ENCODE measurements at places on chromosomes 6 and 20.

- no peak for DNase-seq
These were observed 915.0 kb downstream of the KIF16B start for GRCh38 chr20:15658295-15658694.

DNA sequence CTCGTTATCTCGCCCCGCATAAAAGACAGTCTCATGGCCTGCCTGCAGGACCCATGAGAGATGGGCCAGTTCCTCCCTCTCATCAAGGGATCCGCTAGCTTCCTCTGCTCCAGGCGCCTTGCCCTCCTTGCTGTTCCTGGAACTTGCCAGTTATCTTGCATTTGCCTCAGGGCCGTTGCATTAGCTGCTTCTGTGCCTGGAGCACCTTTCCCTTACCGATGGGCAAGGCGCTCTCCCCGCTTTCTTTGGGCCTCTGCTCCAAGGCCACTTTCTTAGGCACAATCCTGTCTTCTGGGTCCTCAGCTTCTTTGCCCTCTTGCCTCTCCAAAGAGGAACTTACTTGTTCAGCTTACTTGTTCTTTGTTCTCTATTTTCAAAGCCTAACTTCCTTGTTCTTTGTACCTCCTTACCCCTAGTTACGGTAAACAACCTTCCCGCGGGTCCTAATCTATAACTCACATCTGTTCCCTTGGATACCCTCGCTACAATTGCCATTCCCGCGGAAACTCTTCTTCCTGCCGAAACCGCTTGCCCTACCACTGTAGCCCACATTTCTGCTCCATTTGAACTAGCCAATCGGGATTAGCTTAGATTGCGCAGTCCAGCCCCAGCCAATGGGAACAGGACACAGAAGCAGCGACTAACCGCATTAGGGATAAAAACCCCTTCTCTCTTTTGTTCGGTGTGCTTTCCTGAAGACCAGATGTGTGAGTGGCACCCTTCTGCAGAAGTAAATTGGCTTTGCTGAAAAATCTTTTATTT, 887 bp upstream of the NSFL1C start:
- DNase-seq, result peak; percentile 23

DNA sequence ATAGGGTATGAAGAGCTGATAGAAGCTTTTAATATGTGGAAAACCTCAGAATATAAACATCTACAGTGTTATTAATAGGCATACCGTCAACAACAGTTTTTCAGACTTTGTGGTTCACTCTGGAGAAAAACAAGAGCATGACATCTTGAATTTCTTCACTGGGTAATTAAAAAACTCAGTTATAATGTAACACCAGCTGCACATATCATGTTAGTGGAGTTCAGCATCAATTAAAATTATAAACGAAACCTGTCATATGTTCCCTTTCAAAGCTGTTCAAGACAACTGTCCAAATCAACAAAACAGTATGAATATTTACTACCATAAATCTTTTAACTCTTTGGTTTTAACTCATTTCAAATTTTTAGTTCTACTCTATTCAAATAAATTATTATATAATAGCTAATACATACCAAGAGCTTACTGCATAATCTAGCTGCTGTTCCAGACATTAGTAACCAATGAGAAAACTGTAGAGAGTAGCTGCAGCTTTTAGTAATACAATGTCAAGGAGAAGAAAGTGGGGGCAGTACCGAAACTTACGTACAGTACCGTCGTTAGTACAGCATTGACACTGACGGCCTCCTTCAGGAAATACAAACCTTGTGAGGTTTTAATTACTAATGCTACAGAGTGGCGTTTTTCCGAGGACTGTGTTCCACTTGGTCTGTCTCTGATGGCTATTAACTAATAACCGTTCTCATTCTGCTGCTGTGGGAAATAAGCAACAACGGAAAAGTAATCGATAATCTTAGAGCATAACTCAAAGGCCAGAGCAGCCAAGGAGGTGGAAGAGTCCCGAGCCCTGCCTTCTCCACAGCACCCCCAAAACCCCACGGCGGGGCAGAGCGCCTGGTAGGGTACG, 532 bp upstream of the PM20D2 start:
- DNase-seq, result peak; percentile 20

GRCh38 chr6:63731930-63732329, 96.3 kb downstream of the PHF3 start:
- DNase-seq, result no peak

DNA sequence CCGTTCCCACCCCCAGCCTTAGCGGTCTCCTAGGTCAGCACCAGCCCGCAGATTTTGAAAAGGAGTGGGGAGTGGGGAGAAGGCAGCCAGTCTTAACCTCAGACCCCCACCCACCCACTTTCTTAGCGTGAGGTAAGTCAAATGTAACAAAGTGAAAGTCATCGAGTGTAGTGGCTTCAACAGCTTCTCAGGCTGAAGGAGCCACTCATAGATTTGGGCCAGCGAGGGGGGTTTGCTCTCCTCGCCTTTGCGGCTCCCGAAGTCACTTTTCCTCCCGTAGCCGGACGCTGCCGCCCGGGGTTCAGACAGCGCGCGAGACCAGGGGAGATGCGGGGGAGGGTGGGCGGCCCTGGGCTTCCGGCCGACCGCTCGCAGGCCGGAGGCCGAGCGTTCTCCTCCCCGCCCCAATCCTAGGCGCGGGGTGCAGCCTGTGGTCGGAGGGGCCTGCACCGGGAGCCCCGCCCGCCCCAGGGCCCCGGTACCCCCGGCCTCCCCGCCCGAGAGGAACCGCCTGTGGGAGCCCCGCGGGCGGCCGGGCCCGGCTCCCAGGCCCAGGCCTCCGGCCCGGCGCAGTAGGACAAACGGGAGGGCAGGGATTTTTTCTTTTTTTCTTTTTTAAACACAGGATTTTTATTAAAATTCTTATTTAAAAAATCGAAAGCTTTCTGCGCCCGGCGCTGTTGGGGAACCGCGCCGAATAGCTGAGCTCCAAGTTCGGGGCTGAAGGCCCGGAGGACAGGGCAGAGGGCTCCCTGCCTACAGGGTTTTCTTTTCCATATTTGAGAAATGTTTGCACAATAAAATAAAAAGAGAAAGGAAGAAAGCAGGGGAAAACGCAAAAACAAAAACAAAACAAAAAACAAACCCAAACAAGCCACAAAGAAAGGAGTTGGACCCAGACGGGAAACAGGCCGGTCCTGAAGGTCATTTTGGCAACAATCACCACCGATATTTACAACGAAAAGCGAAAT, 3.2 kb downstream of the NKX2-2 start:
- no peak for DNase-seq

DNA sequence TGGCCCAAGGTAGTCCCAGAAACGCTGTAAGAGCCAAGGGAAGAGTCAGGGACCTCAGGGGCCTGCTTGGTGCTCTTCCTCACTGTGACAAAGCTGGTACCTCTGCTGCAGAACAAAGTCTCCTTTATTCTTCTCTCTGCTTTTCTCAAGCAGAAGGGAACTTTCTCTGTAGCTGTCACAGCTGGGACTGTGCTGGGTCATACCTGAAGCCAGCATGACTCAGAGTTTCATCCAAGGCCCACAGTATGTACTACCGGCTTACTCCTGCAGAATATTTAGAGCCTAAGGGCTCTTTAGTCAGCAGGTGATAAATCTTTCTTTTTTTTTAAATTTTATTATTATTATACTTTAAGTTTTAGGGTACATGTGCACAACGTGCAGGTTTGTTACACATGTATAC, 183.2 kb downstream of the TINAG start:
- DNase-seq, result no peak

GRCh38 chr6:41593406-41593805, 44.9 kb upstream of the MDFI start:
- no peak for DNase-seq

GRCh38 chr6:87382861-87383260, 24.9 kb upstream of the CFAP206 start:
- no peak for DNase-seq

GRCh38 chr6:56540232-56541029, 102.3 kb downstream of the DST start:
- DNase-seq, result no peak

GRCh38 chr6:42564506-42564825, 637 bp downstream of the UBR2 start:
- no peak for DNase-seq

DNA sequence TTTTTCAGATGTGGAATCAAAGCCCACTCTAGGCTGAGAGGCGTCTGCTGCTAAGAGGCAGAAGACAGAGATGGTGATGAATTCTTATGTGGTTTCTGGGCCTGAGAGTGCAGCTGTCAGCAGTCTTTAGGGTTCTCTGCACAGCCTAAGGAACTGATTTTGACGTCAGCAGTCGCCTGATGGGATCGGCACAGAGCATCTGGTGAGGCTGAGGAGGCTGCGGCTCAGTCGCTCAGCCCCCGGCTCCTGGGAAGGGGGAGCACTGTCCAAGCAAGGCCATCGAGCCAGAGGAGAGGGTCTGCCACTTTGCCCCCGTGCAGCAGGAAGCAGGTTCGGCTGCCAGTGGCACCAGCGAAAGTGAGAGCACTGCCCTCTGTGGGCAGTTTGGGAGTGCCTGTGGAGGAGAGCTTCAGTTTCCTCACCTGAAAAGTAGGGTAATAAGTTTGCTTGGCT, 92.5 kb downstream of the TCP11 start:
- no peak for DNase-seq

GRCh38 chr20:50837532-50838321, 42.9 kb downstream of the BCAS4 start:
- DNase-seq, result no peak

- no peak for DNase-seq
These were observed 114.3 kb upstream of the SLC2A12 start for GRCh38 chr6:134166511-134167261.

DNA sequence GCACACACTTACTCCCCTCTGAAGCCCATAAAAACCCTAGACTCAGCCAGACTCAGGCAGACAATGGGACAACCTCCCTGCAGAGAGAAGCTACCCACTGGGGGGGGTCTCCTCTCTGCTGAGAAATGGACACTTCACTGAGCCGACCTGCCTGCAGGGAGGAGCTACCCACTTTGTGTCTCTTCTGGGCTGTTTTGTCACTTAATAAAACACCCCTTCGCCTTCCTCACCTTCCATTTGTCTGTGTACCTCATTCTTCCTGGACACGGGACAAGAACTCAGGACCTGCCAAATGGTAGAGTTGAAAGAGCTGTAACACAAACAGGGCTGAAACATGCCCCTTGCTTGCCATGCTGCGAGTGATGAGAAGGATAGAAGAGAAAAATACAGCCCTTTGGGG, 151.7 kb upstream of the HDDC2 start:
- no peak for DNase-seq

GRCh38 chr20:32841174-32841573, 17.5 kb upstream of the EFCAB8 start:
- DNase-seq, result no peak

- DNase-seq, result no peak
These were observed 2.4 kb downstream of the MARCKS start for GRCh38 chr6:113859349-113860180.

DNA sequence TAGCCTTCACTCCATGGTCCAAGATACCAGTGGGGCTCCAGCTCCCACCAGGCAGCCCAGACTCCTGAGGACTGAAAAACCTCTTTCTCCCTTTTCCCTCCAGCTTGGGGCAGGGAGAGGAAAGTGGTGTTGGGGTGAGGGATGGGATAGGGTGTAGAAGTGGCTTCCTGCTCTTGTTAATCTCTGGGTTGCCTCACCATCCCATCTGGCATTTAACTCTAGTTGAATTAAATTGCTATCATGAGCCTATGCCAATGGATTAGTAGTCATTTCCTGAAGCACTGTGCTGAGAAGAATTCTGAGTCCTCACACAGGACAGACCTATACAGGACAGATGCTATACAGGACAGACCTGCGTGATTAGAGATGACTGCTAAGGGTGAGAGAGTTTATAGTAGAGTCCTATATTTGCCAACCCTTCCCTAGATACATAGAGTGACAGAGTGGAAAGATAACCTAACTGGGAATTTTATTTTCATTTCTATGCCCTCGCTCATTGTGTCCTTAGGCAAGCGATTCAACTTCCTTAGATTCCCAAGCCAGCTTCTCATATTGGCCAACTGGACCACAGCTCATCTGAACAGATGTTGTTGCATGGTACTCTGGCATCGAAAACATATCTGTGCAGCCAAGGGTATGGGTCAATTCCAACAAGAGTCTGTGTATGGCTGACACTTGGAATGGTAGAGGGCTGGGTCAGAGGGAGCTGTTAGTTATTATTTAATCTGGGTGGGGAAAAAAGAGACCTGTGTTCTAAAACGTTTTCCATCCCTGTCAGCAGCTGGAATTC, 42.8 kb downstream of the MCHR2 start:
- DNase-seq, result no peak

DNA sequence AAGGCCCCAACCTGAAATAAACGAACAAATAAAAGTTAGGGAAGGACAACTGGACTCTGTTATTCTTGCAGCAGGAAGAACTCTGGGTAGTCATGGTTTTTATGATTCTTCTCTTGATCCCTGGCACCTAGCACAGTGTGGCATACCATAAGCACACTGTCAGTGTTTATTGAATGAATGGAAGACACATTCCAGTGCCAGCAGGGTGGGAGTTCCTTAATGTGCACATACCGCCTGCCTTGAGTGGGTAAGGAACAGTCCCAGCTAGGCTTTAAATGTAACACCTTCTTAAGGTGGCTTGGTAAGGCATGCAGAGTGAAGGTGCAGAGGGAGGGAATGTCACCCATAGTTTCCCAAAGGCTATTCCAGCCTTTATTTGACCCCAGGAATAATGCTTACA, 162.9 kb upstream of the CEP162 start:
- DNase-seq, result no peak

GRCh38 chr6:153272201-153272980, 141.3 kb upstream of the RGS17 start:
- DNase-seq, result no peak

DNA sequence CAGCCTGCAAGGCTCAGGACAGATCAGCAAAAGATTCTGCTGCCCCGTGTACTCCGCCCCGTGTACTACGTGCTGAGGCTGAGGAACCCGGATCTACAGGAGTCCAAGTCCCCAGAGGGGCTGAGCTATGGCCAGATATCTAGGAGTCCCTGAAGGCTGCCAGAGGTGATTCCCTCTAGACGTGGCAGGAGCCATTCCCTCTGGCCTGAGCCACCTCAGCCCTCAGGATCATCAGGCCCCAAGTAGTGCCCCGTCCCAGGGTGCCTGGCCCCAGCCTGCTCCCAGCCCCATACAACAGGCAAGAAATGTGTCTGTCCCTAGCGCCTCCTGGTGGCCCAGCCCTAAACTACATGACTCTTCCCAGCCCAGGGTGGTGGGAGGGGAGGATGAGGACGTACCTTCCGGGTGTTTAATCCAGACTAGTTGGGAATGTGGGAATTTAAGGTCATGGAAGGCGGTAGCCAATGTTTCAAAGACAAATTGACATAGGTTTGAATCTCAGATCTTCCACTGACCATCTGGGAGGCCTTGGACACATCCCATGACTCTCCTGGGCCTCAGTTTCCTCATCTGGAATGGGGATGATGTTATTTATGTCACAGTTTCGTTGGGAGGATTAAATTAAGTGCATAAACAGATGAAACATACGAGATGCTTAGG, 49.4 kb upstream of the PTPN1 start:
- DNase-seq, result no peak

GRCh38 chr20:24962182-24962492, 13.1 kb downstream of the CST7 start:
- no peak for DNase-seq

- no peak for DNase-seq
These were observed 83.7 kb downstream of the CHMP4B start for GRCh38 chr20:33894798-33895197.

- no peak for DNase-seq
These were observed 44.7 kb downstream of the OR2B6 start for GRCh38 chr6:28001751-28002150.

- DNase-seq, result no peak
These were observed 40.1 kb downstream of the ITPR3 start for GRCh38 chr6:33661106-33661838.

- peak; percentile 40 for DNase-seq
These were observed 98.2 kb upstream of the HDGFL1 start for GRCh38 chr6:22471132-22471690.

Data from urinary bladder (tissue), 4 donors.